ENCODE measurements at places on chromosomes 7 and 10.
A peak's percentile ranks its signal among the peaks of the same experiment; 100 is the strongest.

DNA sequence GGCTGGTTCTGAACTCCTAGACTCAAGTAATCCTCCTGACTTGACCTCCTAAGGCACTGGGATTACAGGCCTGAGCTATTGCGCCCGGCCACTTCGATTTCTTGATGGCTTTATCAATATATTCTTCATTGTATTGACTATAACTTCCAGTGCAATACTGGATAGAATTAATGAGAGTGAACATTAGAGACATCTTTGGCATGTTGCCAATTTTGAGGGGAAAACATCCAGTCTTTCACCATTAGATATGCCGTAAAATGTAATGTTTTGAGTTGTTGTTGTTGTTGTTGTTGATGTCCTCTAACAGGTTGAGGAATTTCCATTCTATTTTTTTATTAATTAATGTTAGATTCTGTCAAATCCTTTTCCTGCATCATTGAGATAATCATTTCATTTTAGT is 578.9 kb downstream of the ZWINT start:
- DNase-seq, result no peak

- DNase-seq, result peak; percentile 56
These were observed 493.1 kb downstream of the XPNPEP1 start for GRCh38 chr10:109430043-109430760.

DNA sequence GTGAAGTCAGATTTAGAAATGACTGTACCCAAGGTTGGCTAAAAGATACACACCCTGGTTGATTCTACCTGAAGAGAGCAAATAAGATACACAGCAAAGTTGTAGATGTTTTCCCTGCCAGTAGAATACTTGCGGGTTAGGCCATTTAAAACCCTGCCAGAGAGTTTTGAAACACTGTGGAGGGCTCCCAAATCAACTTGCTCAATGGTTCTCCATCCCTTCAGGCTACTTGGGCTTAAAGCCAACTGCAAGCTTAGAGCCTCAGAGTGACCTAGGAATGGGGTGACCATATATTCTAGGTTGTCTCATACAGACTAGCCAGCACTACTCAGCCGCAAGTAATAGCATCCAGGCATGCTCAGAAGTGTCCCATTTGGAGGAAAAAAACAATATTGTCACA is 10.0 kb downstream of the CAV1 start:
- no peak for DNase-seq

GRCh38 chr7:153217032-153217431 is 457.5 kb downstream of the ACTR3B start:
- DNase-seq, result no peak

DNA sequence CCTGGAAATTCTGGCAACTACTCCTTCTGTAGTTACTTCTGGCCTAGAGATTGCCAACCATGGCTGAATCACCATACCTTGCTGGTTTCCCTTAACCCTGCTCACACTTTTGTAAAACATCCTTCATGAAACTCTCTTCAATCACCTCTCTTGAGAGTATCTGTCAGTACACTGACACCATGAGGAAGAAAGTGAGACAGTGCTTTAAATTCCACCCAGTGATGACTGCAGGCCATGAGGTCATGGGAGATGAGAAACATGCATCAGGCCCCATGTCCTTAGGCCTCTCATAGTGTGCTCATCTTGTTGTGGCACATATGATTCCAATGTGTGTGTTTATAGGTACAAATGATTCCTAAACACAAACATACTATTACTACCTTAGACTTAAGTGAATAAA is 24.6 kb upstream of the NAMPT start:
- no peak for DNase-seq

DNA sequence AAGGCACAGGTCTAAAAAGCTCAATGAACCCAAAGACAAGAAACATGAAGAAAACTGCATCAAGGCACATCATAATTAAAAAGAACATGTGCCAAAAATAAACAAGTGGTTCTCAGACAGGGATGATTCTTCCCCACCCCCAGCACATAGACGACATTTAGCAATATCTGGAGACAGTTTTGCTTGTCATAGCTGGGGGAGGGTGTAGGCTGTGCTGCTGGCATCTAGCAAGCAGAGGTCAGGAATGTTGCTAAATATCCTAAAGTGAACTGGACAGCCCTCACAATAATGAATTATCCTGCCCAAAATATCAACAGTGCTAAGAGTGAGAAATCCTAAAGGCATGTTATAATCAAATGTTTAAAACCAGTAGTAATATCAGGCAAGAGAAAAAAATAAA is 122.6 kb downstream of the MICU1 start:
- peak; percentile 41 for DNase-seq

GRCh38 chr10:59895629-59896116 is 10.7 kb downstream of the CCDC6 start:
- DNase-seq, result no peak

DNA sequence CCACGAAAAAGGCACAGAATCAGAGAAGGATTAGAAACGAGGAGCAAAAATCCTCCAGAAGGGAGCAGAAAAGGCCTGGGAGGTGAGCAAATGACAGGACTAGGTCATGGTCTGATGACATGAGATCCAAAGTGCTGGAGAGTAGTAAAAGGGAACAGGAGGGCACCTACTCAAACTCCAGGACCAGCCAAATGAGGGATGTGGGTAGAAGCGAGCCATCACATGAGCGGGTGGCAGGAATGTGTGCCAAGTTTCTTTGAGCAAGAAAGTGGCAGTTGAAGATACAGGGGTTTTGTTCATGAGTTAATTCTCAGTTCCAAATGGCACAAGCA is 112.6 kb downstream of the RNF32 start:
- DNase-seq, result no peak

GRCh38 chr10:18005781-18006456 is 54.2 kb downstream of the SLC39A12 start:
- DNase-seq, result no peak

GRCh38 chr10:74937266-74937856 is 111.0 kb downstream of the KAT6B start:
- no peak for DNase-seq

DNA sequence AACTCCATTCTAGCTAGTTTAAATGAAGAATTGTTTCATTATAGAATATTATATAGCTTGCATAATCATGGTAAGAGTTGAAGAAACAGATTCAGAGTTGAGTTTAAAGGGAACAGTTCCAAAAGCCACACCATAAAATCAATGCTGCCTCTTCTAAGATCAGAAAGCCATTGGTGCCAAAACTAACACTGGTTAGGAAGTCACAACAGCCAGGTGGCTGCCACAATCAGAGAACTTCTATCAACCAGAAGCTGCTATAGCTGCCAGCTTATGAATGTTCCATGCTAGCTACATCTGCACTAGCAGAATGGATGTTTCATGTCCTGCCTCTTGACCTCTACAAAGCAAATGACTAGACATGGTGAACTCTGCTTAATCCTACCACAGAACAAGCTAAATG is 583.1 kb upstream of the LRRN3 start:
- DNase-seq, result no peak

Data from AG04449 (cell line).